ENCODE measurements at places on chromosomes 4 and X.
A peak's percentile ranks its signal among the peaks of the same experiment; 100 is the strongest.

GRCh38 chr4:3466691-3467600 is 3.8 kb downstream of the DOK7 start:
- no peak for DNase-seq

- DNase-seq: no peak
Measured at GRCh38 chrX:74246524-74246923, 57.5 kb upstream of the ZCCHC13 start.

- DNase-seq: no peak
Measured at GRCh38 chrX:131634900-131635299, 91.0 kb downstream of the OR13H1 start.

- DNase-seq: peak; percentile 44
Measured at GRCh38 chr4:985123-985830, 1.6 kb upstream of the IDUA start.

GRCh38 chr4:27152703-27153102 is 292.1 kb downstream of the STIM2 start:
- DNase-seq: no peak

DNA sequence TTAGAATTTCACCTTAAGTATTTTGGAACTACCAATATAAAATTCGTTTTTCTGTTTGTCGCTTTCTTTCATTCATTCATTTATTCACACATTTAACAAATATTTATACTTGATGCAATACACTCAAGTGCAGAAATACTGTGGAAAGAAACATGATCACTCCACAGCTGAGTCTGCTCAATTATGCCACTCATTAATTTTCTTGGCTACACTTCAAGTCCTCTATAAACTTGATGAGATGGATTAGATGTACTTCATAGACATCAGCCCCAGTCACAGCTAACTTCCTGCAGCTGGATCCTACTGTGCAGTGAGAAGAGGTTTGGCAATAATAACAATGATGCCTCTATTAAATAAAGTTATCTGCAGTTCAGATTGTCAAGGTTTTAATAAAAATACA is 208.1 kb downstream of the PDGFC start:
- no peak for DNase-seq

- no peak for DNase-seq
Measured at GRCh38 chr4:178185517-178185916, 743.3 kb upstream of the AGA start.

- no peak for DNase-seq
Measured at GRCh38 chr4:91085961-91086360, 958.8 kb downstream of the CCSER1 start.

DNA sequence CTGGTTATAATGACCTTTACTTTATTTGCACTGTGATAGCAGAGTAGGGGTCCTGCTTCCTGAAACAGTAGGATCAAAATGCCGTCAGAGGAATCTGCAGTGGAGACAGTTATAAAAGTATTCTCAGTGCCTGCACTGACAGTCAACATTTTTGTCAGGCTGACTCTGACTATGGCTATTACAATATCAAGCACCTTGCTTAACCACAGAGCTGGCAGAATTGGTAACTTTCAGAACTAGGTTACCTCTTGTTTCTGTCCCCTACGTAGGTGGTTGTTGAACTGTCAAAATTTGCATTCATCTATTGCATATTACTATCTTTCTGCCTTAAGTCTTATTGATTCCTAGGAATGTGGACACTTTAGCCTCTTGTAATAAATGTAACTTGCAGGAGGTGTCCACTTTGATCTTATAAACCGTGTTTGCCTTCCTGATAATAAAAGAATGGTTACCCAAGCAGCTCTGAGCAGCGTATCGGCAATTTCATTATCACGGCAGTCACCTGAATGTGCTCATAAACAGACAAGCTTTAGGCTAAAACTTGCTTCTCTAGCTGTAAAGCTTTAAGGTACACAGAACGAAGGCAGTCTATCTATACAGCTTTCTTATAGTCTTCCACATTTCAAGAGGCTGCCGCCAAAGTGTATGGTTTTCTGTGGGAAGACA is 353.0 kb upstream of the GALNT7 start:
- no peak for DNase-seq

All from hematopoietic multipotent progenitor cell treated with erythropoietin and hydrocortisone succinate and interleukin-3 and kit ligand, for 17 days (in vitro differentiated cells).